Effector memory CD8-positive, alpha-beta T cell (primary cell): ENCODE measurements at places on chromosomes 6 and 20.

DNA sequence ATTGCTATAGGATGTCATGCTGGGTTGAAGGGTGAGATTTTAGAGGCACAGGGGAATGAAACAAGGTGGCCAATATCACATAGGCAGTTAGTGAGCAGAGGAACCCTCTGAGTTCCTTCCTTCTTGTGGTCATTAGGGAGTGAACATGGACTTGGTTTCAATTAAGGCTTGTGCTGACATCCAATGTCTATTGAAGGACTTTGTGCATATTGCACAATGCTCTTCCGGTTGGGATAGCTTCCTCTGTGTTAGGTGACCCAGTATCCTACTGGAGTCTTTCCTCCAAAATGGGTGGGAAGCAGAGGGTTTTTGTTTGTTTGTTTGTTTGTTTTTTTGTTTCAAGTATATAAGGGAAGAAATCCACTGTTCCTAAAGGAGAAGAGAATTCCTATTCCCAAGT, 98.5 kb downstream of the HDGFL1 start:
- H3K36me3 ChIP-seq, result no peaks in the 10 kb centered on the region
- no peak overlapping the region for H3K27ac ChIP-seq
- no peaks in the 10 kb centered on the region for H3K4me1 ChIP-seq
- H3K27me3 ChIP-seq, result no peaks in the 10 kb centered on the region
- no peak overlapping the region for H3K4me3 ChIP-seq

GRCh38 chr6:90934966-90935365, 348.1 kb upstream of the MAP3K7 start:
- DNase-seq, result no peak
- no peaks in the 10 kb centered on the region for H3K36me3 ChIP-seq
- peaks cover 6% of the 10 kb centered on the region for H3K27me3 ChIP-seq
- no peak overlapping the region for H3K4me3 ChIP-seq
- H3K4me1 ChIP-seq, result no peaks in the 10 kb centered on the region

- H3K27ac ChIP-seq, result no peak overlapping the region
- no peak overlapping the region for H3K4me3 ChIP-seq
- peaks cover 11% of the 10 kb centered on the region for H3K4me1 ChIP-seq
- DNase-seq, result no peak
- no peaks in the 10 kb centered on the region for H3K27me3 ChIP-seq
- no peaks in the 10 kb centered on the region for H3K36me3 ChIP-seq
Observed at GRCh38 chr6:111521497-111522270, 38.7 kb upstream of the REV3L start.

DNA sequence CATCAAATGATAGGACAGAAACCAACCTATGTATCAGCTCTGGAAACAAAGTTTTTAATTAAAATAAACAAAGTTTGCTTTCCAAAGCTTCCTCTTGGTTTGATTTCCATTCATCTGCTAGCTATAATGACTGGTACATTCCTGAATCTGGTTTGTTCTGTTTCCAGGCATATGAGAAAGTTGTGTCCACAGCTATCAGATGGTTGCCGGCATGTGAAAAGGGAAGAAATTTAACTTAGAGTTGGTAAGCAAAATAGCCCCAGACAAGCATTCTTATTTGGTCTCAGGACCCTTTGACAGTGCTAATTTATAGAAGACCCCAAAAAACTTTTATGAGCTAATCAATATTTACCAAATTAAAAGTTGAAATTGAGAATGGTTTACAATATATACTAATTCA, 3.8 kb upstream of the RNF146 start:
- no peak overlapping the region for H3K27ac ChIP-seq
- no peaks in the 10 kb centered on the region for H3K27me3 ChIP-seq
- H3K36me3 ChIP-seq, result peaks cover 12% of the 10 kb centered on the region
- DNase-seq, result no peak
- no peak overlapping the region for H3K4me3 ChIP-seq

GRCh38 chr6:87828044-87828443, 126.0 kb upstream of the AKIRIN2 start:
- no peak overlapping the region for H3K4me3 ChIP-seq
- DNase-seq, result no peak
- H3K27ac ChIP-seq, result no peak overlapping the region
- no peaks in the 10 kb centered on the region for H3K27me3 ChIP-seq
- peaks cover 9% of the 10 kb centered on the region for H3K4me1 ChIP-seq

DNA sequence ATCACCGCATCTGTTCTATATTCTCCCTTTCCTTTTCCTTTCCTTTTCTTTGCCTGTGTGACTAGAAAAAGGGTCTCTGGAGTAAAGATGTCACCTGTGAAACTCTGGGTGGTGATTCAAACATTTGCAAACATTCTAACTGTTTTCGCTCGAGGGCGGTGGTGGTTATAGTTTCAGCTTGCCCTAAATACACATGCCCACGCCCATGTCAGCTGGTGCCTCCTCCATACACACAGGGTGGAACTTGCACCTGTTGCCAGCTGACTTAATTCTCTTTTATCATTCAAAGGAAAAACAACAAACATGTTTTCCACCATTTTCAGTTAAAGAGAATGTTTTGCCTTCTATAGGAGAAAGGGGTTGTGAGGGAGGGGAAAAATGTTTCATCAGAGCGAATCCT, 381.9 kb upstream of the ARID1B start:
- no peaks in the 10 kb centered on the region for H3K36me3 ChIP-seq
- H3K4me3 ChIP-seq, result peak overlapping the region; percentile 72
- H3K4me1 ChIP-seq, result peaks cover 6% of the 10 kb centered on the region
- DNase-seq, result no peak

GRCh38 chr6:8225113-8225512, 122.8 kb upstream of the EEF1E1 start:
- H3K27ac ChIP-seq, result no peak overlapping the region
- H3K4me1 ChIP-seq, result no peaks in the 10 kb centered on the region
- no peak for DNase-seq
- no peaks in the 10 kb centered on the region for H3K36me3 ChIP-seq
